GM12878 (cell line): ENCODE measurements at places on chromosomes 16 and 17. TPM values are rescaled to one million over a fixed set of nuclear protein-coding genes. Genes with fewer than 3 reads are reported as not detected.

Gene ARHGDIA
- polyA plus RNA-seq: 344 and 349 TPM in 2 replicates

Gene KRT12
- not detected in 2 replicates for polyA plus RNA-seq

Gene B9D1
- polyA plus RNA-seq: 15.6 and 18.3 TPM in 2 replicates

Gene NCBP3
- 21.0 and 23.0 TPM in 2 replicates for polyA plus RNA-seq

Gene TP53TG3
- not detected in 2 replicates for polyA plus RNA-seq

Gene CTNS
- polyA plus RNA-seq: 6.0 and 7.3 TPM in 2 replicates

Gene GRAP
- 30.6 and 37.3 TPM in 2 replicates for polyA plus RNA-seq

Gene LRRC59
- 81.2 and 90.7 TPM in 2 replicates for polyA plus RNA-seq

Gene MED13
- polyA plus RNA-seq: 4.7 TPM in 2 replicates

Gene KCNG4
- not detected in 2 replicates for polyA plus RNA-seq
